ENCODE measurements at places on chromosomes 4 and X.

GRCh38 chr4:657834-658667 is 16.0 kb downstream of the ATP5ME start:
- DNase-seq, result no peak

DNA sequence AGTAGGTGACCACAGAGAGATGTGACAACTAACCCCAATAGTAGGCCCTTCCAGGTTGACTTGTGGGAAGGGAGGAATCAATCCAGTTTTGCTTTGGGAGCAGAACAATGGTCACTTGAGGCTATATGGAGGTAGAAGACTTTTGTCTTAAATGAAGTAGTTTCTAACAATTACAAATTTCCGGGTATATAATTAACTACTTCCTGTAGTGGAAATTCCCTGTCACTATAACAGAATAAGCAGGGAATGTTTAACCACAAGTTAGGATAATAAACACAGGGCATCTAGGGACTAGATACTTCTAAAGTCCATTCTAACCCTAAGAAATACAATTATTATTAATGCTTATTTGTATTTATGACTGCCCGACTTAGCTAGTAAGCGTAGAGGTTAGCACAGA is 99.0 kb upstream of the TRPC3 start:
- DNase-seq, result no peak

DNA sequence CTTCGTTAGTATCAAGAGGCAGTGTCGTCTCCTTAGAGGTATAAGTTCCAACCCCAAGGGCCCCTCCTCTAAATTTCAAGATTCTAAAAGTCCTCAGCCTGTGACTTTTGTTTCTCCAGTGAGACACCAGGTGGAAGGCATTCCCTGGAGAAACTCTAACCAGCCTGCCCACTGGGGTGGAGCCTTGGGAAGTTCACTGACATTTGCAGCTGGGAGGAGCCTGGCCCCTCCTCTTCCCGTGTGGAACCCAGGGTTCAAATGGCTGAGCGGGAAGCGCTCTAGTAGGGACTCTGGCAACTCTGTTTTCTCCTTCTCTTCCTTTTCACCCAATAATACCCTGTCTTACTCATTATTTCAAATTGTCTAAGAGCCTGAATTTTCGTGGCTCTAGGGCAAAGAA is 325.0 kb downstream of the TLL1 start:
- no peak for DNase-seq

GRCh38 chr4:48030470-48030869 is 13.9 kb downstream of the NIPAL1 start:
- no peak for DNase-seq

DNA sequence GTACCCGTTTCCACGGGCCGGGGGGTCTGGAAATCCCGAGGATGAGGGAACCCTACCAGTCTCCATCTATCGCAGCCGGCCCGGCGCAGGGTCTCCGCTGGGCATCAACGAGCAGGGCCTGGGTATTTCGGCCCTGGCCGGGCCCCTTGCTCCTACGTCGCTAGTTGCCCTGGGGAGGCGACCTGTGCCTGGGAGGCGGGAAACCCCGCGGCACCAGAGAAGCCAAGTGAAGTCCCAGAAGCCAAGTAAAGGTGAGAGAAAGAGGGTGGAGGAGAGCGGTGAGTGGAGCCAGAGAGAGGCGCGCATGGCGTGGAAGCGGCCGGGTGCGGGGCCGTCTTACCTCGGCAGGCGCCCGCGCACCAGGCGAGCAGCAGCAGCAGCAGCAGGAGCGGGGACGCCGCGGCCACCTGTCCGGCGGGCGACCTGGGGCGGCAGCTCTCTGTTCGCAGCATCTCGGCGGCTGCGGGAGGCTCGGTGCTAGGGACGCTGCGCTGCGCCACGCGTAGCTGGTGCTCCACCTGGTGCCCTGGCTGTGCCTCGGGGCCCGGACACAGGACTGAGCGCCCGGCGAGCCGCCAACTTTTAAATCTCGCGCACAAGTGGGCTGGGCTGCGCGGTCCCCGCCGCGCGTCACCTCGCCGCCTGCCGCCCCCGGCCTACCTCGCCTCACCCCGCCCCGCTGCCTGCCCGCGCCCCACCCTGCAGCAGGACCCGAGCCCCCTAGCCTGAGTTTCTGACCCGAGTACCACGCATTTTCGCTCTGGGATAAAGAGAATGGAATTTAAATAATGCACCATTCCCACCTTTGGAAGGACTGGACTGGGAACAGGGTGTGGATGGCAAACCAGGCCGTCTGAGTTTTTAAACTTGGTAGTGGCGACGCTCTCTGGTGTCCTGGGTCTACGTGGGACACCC is at the start of gene NMU:
TSS of gene NMU (minus strand) at position 558 of the 915 bp plus-strand sequence. CDS start at position 452, 106 bp downstream.
- no peak for DNase-seq

GRCh38 chr4:38765382-38765781 is 17.4 kb downstream of the TLR10 start:
- DNase-seq, result no peak

GRCh38 chr4:139044291-139044690 is 28.7 kb downstream of the NOCT start:
- no peak for DNase-seq

DNA sequence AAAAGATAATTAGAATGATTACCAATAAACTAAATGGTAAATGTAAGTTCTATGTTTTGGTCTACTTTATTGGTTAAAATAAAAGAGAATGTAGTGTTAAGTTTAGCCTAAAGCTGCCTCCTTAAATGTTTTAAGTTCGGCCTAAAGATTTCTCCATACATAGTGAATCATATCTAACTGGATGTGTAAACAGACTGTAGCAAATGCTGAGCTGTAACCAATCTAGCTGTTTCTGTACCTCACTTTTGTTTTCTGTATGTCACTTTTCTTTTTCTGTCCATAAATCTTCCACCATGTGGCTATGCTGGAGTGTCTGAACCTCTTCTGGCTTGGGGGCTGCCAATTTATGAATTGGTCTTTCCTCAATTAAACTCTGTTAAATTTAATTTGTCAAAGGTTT is 121.2 kb downstream of the TBCK start:
- no peak for DNase-seq

DNA sequence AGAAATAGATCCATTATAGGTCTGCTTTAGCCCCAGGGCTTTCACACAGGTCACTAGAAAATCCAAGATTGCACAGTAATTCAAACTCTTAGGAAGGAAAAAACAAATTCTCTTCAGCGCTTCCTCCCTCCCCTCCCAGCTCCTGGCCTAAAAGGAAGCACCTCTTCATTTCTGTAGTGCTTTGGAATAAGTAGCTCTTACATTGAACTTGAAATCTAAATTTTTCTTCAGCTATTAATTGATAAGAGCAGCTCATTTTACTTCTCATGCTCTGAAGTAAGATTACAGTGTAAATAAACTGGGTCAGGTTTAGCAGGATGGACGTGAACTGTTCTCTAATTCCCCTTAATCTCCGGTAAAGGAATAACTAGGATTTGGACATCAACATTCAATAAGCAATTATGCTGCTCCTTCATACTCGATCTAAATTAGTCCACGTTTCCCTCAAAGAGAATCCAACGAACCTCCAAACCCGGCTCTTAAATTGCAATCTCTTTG is 10.9 kb upstream of the SEL1L3 start:
- no peak for DNase-seq

DNA sequence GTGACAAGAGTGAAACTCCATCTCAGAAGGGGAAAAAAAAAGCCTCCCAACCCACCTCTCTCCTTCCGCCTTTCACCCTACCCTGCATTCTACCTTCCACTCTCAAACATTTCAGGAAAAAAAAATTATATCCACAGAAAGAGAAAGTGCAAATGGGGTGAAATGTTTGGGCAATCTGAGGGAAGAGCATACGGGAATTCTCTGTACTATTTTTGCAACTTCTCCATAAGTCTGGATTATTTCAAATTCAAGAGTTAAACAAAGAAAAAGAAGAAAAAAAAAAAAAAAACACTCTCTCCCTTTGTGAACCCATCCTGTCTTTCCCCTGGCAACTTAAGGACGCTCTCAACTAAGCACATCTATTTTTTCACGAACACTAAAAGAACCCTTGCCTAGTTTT is 41.3 kb downstream of the AFAP1 start:
- DNase-seq, result no peak

GRCh38 chr4:115119804-115120352 is 6.5 kb upstream of the NDST4 start:
- no peak for DNase-seq

- DNase-seq, result no peak
Observed at GRCh38 chr4:73234712-73235111, 23.9 kb downstream of the ANKRD17 start.

- no peak for DNase-seq
Observed at GRCh38 chrX:48939524-48940228, 17.7 kb downstream of the OTUD5 start.

GRCh38 chrX:87874043-87874442 is 356.4 kb downstream of the KLHL4 start:
- no peak for DNase-seq

DNA sequence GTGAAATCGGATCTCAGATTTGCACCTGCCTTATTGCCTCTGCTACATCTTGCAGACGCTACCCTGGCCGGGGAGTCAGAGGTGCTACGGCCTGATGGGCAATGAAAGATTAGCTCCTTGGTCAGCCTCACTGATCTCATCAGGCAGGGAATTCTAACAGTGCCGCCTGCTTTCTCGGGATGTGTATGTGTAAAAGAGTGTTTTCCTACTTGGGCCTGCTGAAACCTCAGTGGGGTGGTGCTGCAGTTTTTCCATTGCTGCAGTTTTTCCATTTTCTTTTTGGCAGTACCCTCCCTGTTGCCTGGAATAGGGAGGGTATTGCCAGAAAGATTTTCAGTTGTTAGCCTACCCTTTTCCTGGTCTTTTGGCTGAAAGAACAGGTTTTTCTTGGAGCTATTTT is 117.5 kb downstream of the CDKL5 start:
- DNase-seq, result no peak

DNA sequence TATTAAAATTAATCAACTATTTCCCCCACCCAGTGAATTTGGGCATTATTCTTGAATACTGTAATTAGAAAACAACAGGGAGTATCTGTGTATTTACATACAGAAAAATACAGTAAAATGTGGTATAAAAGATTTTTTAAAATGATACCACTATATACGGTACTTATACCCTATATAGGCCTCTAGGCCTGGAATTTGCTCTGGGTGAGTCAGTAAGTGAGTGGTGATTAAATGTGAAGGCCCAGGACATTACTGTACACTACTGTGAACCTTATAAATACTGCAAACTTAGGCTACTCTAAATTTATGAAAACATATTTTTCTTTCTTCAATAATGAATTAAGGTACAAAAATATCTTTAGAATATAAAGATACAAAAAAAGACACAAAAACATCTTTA is 6.3 kb upstream of the CSN3 start:
- DNase-seq, result no peak

DNA sequence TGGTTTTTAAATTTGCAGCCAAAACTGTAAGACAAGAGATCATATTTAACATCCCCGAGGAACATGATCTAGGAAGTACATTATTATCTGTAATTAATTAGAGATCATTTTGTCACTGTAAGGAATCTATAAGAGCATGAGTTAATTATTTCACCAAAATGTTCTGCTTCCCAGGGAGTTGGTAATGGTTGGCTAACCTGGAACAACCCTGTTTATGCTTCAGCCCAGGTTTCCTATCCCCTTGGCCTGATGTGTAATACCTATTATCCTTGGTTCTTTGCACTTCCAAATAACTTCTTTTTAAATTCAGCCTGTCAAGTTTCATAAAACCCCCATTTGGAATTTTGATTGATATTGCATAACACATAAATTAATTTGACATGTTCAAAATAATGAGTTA is 6.4 kb upstream of the MTNR1A start:
- no peak for DNase-seq

GRCh38 chr4:81723927-81724587 is 252.3 kb upstream of the RASGEF1B start:
- DNase-seq, result peak; percentile 48

DNA sequence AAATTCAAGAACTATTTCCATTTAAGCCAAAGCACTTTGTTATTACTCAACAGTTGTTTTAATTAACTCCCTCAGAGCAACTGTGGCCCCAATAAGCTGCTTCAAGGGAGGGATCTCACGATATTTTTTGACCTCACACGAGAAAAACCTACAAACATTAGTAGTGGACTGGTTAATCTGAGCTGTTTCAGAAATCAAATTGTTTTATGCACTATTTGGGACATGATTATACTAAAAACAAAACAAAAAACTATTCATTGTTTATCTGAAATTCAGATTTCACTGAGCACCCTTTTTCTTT is 74.3 kb downstream of the DCHS2 start:
- DNase-seq, result no peak

GRCh38 chrX:41148553-41148952 is 63.3 kb downstream of the USP9X start:
- DNase-seq, result no peak

GRCh38 chr4:187286525-187286924 is 562.9 kb upstream of the FAT1 start:
- DNase-seq, result no peak

DNA sequence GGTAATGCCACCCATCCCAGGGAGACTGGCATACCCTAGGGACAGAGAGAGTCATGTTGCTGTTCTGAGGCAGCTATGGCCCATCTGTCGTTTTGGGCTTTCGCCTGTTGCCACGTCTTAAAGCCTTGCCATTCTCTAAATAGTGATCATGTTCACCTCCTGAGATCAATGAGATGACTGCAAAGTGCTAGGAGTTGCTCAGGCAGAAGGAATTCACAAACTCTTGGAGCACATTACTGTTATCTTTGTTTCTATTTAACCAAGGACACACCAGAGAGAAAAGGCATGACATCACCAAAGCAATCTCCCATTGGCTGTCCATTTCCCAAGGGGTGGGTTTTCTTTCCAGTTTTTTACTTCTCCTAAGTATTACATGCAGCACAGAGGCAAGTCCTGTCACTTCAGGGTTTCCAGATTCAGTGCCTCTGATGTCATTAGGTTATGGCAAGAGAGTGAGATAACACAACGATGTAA is 37.1 kb upstream of the SETD7 start:
- DNase-seq, result no peak

DNA sequence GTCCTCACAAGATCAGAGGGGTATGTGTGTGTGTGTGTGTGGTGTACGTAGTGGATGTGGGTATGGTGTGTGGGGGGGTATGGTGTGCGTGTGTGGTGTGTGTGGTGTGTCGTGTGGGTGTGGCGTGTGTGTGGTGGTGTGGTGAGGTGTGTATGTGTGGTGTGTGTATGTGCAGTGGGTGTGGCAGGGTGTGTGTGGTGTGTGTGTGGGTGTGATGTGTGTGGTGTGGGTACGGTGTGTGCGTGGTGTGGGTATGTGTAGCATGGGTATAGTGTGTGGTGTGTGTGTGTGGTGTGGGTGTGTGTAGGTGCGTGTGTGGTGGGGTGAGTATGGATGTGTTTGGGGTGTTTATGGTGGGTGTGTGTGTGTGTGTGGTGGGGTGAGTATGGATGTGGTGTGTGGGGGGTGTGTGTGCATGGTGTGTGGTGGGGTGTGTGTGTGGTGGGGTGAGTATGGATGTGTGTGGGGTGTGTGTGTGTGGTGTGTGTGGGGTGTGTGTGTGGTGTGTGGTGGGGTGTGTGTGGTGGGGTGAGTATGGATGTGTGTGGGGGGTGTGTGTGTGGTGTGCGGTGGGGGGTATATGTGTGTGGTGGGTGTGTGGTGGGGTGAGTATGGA is 182.0 kb downstream of the PALLD start:
- no peak for DNase-seq

GRCh38 chrX:64792598-64793337 is 183.5 kb downstream of the ZC4H2 start:
- DNase-seq, result no peak
